ENCODE measurements at places on chromosomes 2 and 18.

DNA sequence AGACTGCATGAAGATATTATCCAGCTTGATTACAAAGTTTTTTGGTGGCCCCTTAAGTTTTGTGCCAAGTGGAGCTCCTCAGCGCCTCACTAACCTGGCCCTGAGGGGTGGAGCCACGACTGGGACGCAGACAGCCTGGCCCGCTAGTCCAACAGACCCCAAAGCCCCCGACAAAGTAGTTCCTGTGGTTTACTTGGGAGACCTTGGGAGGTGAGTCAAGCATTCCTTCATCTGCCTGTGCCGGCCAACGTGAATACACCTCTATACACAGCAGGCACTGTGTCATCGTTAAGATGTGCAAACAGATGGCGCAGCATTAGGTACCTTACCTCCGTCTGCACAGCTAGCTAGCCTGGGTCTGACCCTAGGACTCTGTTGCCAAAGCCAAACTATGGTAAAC is 55.0 kb upstream of the LAMA1 start:
- DNase-seq = no peak

- no peak for DNase-seq
These were observed 155.3 kb upstream of the TWIST2 start for GRCh38 chr2:238692562-238692961.

- no peak for DNase-seq
These were observed 801.9 kb upstream of the CELF4 start for GRCh38 chr18:38367473-38367872.

DNA sequence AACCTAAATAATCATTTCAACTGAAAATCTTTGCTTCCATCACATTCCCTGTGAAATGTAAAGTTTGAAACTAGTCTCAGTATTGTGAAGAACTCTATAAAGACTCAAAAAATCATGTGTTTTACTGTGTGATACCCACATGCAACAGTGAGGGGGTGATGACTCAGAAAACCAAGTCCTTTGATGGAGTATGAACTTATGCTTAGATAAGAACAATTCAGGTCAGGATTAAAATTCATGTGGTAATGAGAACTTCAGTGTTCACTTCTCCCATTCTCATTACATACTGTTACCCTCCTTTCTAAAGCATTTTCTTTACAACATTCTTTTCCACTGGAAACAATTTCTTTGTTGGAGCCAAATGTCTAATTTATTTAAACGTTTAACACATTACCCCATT is 360.2 kb downstream of the FSIP2 start:
- no peak for DNase-seq

DNA sequence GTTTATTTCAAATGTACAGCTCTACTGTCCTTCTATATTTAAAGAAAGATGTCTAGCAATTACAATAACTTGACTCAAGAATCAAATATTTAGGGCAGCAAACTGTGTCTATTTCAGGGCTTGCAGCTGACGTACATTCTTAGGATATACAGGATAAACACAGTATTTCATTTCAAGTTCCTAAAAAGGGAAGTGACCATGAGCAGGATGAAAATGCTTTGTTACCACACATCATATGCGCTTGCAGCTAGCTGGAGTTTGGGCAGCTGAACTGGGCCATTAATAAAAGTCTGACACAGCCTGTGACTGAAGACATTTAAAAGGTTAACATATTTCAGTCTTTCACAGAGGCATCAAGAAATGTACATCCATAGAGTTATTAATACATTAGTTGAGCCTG is 264.6 kb upstream of the TRIB2 start:
- DNase-seq = no peak

DNA sequence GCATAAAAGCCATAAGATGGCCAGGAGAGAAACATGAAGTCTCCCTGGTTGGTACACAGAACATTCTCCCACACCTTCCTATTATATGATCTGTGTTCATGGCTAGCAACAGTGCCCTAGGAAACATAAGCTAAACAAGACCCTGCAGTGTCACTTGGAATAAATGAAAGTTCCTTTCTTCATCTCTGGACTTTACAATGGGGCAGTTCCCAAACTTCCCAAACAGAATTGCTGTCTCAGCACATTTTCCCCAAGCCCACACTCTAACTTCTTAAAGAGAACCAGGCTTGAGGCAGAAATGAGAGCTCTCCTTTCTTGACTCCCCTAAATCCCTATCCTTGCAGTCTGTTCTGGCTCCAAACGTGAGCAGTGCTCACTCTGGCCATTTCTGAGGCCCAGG is 173.2 kb upstream of the CREB1 start:
- DNase-seq = no peak

- DNase-seq = no peak
These were observed 20.7 kb downstream of the TMEM178A start for GRCh38 chr2:39686456-39686855.

GRCh38 chr18:48036641-48037421 is 106.4 kb upstream of the SMAD2 start:
- peak; percentile 36 for DNase-seq

DNA sequence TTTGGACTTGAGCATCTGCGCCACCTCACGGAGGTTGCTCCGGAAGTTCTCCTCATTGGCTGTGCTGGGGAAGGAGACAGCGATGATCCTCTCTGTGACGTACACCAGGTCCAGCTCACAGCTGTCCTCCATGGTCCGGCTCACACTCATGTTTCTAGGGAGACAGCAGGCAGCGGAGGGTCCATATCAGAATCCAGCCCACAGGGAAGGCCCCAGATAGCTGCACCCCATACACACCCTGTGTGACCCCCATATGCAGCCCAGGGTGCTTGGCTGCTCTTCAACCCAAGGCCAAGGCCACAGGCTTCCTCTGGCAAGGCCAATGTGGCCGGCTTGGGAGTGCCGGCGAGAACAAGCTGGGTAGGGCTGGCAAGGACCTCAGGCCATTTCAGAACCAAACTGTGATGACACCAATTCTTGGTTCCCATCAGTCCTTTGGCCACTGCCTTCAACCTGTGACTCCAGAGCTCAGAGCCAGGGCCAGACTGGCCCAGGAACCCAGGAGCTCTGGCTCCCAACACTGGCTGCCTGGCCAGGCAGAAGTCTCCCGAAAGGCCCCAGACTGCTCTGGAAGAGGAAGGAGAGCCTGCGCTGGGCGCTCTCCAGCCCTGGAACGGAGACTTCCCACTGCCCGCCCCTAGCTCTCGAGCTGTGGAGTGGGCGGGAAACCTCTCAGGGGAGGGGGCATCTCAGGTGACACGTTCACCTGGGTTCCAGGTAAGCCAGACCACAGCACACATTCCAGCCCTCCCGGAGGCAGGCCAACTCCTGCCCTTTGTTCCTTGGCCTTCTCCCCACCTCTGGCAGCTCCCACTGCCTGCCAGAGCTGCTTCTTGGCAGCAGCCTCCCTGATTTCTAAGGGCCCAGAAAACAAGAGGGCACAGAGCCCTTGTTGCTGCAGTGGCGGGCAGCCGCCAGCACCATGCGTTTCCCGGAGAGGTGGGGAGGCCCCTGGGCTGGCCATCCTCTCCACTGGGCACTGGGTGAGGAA is 104.7 kb downstream of the TNS1 start:
- no peak for DNase-seq

Measured in ureter (tissue), 1 donor.